Chondrocyte (in vitro differentiated cells): ENCODE measurements at places on chromosomes 16 and 17. TPM values are rescaled to one million over a fixed set of nuclear protein-coding genes. Genes with fewer than 3 reads are reported as not detected.
A peak's percentile ranks its signal among the peaks of the same experiment; 100 is the strongest.

GRCh38 chr17:78643326-78643725 lies 66.1 kb upstream of the DNAH17 start:
- peaks cover 15% of the 10 kb centered on the region for H3K4me1 ChIP-seq
- no peaks in the 10 kb centered on the region for H3K27me3 ChIP-seq
- DNase-seq, result no peak
- no peak overlapping the region for H3K4me3 ChIP-seq

DNA sequence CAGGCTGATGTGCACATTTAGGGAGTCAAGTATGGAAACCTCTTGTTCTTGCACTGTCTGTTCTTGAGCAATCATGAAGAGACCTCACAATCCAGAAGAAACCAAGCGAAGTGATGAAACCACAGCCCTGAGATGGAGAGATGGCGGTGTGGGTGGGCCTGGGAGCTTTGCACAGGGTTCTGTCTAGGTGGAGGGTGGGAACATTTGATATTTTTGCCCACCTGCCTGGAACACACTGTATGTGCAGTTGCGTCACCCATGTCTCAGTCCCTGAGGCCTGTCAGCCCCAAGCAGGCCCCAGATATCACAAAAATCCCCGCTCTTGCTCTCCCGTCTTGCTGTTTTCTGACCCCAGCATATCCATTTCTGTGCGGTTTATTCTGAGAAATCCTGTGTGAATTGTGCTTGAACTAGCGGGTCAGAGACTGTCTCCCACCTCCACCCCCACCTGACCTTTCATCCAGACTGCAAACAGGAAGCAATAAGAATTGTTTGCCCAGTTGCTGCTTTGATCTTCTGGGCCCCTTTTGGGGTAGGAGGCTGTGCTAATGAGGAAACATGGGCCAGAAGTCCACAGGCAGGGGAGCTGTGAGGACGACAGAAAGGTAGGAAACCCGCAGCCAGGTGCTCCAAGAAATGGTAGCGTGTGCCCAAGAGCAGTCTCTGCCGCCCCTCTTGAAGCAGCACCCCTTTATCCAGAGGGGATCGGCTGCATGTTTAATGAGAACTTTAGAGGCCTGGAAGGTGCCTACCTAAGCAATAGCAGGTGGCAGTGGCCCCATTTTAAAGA lies 183.8 kb downstream of the CCDC182 start:
- no peak for DNase-seq
- no peaks in the 10 kb centered on the region for H3K36me3 ChIP-seq
- H3K4me1 ChIP-seq, result peaks cover 21% of the 10 kb centered on the region
- H3K27ac ChIP-seq, result no peak overlapping the region
- no peak overlapping the region for H3K4me3 ChIP-seq

Gene PRDM7
- not detected in 3 replicates for total RNA-seq

DNA sequence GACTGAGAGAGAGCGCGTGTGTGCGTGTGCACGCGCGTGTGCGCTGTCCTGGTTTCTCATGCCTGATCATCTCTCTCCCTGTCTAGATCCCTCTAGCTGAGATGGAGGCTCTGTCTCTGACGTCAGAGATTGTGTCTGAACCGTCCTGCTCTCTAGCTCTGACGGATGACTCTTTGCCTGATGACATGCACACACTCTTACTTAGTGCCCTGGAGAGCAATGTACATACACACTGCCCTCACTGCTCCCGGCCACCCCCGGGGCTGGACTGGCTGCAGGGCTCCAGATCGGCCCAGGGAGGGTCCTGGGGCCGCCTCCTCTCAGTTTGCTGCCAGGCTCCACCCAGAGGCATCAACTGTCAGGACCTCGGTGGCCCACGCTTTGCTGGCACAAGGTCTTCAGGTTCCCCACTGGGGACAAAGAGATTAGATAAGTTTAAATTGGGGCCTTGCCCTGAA lies 13.1 kb upstream of the ABCC3 start:
- peaks cover 5% of the 10 kb centered on the region for H3K27me3 ChIP-seq
- no peaks in the 10 kb centered on the region for H3K36me3 ChIP-seq
- no peak overlapping the region for H3K27ac ChIP-seq
- no peak for DNase-seq
- H3K4me1 ChIP-seq, result peaks cover 11% of the 10 kb centered on the region

Gene ABCC11
- 0.32 to 0.44 TPM in 2 of 3 replicates, not detected in the other for total RNA-seq

- no peak overlapping the region for H3K4me3 ChIP-seq
- peaks cover 14% of the 10 kb centered on the region for H3K4me1 ChIP-seq
- peaks cover 5% of the 10 kb centered on the region for H3K36me3 ChIP-seq
- no peaks in the 10 kb centered on the region for H3K27me3 ChIP-seq
- no peak for DNase-seq
- H3K27ac ChIP-seq, result no peak overlapping the region
Observed at GRCh38 chr16:15521390-15521757, 87.0 kb downstream of the BMERB1 start.

DNA sequence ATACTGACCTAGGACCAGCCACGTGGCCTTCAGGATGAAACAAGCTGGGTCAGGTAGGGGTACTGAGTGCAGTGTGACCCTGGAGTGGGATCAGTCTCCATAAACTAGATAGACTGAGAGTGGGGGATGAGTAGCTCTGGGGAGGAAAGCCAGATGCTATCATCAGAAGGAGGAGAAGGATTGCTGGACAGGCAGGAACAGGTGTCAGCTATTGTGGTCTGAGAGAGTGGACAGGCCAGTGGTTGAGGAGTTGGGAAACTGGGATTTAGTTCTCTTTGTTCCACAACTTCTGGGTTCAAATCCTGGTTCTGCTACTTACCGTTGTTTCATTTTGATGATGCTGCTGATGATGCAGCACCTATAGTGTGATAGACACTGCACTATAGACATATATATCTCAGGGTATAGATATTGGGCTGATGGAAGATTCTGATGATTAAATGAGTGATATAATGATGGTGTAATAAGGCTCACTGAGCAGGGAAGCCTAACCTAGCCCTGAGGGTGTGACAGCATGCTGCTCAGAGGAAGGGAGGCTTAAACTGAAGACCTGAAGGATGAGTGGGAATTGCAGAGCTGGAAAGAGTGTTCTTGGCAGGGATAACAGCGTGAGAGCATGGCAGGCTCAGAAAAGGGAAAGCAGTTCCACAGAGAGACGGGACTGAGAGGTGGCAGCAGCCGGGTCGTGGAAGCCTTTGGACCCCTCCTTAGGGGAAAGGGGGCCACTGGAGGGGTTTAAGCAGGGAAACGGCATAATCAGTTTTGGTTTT lies 66.0 kb downstream of the SNX20 start:
- DNase-seq, result no peak
- H3K4me1 ChIP-seq, result peaks cover 71% of the 10 kb centered on the region
- H3K4me3 ChIP-seq, result no peak overlapping the region
- H3K27ac ChIP-seq, result no peak overlapping the region
- no peaks in the 10 kb centered on the region for H3K27me3 ChIP-seq
- H3K36me3 ChIP-seq, result peaks cover 2% of the 10 kb centered on the region

Gene ACBD4
- 4.7 to 6.8 TPM (median 5.6 TPM) in 3 replicates for total RNA-seq

DNA sequence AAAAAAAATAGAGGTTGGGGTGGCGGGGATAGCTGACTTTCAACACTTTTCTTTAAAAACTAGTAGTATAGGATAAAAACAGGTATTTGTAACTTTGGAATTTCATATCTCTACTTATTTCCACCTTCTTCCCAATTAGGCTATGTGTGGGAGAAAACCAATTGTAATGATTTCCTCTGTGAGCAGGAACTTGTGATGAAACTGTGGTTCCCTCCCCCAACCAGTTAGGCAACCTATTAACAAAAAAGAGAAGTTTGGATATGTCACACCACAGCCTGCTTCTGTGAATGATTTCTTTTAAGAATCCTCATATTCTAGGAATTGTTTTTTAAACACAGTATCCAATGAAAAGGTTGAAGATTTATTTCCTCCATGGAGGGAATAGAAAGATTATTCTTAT lies 1.9 kb downstream of the IGSF6 start:
- H3K4me3 ChIP-seq, result no peak overlapping the region
- peaks cover 4% of the 10 kb centered on the region for H3K36me3 ChIP-seq
- H3K27ac ChIP-seq, result no peak overlapping the region
- H3K27me3 ChIP-seq, result no peaks in the 10 kb centered on the region
- DNase-seq, result no peak

Gene NUBP1
- total RNA-seq, result 17.2 to 20.0 TPM (median 18.5 TPM) in 3 replicates

DNA sequence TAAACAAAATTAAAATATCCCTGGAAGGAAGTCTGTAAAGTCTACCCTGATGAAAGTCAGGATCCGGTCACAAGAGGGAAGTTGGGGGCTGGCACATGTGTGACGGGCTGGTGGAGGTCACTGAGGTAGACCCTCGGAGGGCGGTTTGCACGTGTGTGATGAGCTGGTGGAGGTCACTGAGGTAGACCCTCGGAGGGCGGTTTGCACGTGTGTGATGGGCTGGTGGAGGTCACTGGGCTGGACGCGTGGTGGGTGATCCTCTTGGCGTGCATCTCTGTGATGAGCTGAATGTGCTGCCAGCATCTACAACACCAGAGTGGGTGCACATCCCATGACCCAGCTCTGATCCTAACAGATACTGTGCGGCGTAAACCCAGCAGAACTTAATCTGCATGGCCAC lies 43.7 kb upstream of the METRNL start:
- H3K27me3 ChIP-seq, result no peaks in the 10 kb centered on the region
- H3K27ac ChIP-seq, result no peak overlapping the region
- H3K4me3 ChIP-seq, result no peak overlapping the region
- H3K4me1 ChIP-seq, result no peaks in the 10 kb centered on the region

Gene OR1F1
- total RNA-seq, result 0.37 to 0.38 TPM in 2 of 3 replicates, not detected in the other

- H3K4me1 ChIP-seq, result peaks cover 29% of the 10 kb centered on the region
- H3K27ac ChIP-seq, result peak overlapping the region; percentile 87
- H3K36me3 ChIP-seq, result no peaks in the 10 kb centered on the region
- no peaks in the 10 kb centered on the region for H3K27me3 ChIP-seq
- no peak for DNase-seq
Observed at GRCh38 chr16:11977376-11978041, 975 bp downstream of the SNX29 start.

DNA sequence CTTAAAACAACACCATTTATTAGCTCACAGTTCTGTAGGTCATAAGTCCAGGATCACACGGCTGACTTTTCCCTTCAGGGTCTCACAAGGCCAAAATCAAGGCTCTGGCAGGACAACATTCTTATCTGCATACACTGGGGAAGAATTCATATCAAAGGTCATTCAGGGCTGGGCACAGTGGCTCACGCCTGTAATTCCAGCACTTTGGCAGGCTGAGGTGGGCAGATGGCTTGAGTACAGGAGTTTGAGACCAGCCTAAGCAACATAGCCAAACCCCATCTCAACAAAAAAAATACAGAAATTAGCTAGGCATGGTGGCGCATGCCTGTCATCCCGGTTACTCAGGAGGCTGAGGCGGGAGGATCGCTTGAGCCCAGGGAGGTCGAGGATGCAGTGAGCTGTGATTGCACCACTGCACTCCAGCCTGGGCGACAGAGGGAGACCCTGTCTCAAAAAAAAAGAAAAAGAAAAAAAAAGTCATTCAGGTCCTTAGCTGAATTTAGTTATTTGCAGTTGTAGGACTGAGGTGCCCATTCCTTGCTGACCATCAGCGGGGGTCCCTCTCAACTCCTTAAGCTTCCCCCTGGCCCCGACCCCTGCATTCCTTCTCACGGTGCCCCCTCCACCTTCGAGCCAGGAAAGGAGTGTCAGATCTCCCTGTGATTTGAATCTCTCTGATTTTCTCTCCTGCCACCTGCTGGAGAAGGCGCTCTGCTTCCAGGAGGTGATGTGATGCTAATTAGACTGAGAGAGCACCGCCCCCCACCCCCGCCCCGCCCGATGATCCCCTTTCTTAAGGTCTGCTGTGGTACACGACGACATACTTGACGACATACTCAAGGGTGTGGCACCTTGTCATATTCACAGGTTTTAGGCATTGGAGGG lies 91.8 kb upstream of the CLEC18A start:
- H3K36me3 ChIP-seq, result no peaks in the 10 kb centered on the region
- no peaks in the 10 kb centered on the region for H3K27me3 ChIP-seq
- DNase-seq, result no peak

Gene RFWD3
- total RNA-seq, result 22.3 to 32.2 TPM (median 23.2 TPM) in 3 replicates

DNA sequence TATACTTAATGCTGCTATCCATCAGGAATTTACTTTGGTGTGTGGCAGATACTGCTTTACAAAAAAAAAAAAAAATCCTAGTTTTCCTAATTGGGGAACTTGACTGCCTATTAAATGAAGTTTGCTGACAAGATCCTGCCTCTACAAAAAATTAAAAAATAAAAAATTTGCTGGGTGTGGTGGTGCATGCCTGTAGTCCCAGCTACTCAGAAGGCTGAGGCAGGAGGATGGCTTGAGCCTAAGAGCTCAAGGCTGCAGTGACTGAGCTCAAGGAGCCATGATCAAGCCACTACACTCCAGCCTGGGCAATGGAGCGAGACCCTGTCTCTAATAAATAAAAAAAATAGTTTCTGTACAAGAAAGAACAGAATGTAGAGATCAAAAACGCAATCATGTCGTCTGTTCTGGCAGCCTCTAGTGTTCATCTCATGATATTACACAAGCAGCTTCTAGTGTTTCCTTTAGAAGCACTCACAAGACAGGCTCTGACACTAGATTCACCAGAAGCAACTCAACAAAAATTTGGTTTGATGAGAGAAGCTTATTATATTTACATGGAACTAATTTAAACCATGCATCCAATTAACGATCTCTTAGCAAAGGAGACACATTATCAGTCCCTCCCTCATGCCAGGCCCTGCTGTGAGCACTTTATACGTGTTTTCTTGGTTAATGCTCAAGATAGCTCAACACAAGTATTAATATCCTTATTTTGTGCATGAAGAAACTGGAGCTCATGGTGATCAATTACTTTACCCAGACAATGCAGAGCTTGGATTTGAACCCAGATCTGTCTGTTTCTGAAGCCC lies 6.8 kb upstream of the KRTAP17-1 start:
- peaks cover 6% of the 10 kb centered on the region for H3K4me1 ChIP-seq
- H3K27me3 ChIP-seq, result peaks cover 2% of the 10 kb centered on the region
- peaks cover 3% of the 10 kb centered on the region for H3K36me3 ChIP-seq

DNA sequence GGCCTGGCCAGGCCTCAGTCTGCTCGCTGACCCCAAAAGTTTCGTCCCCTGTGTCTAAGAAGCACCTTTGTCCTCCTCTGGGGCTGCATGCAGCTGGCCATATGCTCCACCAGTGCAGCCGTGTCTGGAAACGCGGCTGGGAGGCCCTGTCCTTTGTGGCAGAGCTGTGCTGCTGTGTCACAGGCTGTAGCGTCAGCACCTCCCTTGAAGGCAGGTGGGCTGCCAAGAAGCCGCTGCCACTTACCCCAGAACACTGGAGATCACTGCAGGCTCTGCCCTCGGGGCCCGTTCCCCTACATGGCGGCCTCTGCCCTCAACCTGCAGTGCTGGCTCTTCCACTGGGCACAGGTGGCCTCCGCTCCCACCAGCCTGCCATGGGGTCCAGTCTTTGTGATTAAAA lies 15.7 kb upstream of the MC1R start:
- H3K27me3 ChIP-seq, result no peaks in the 10 kb centered on the region
- H3K4me1 ChIP-seq, result no peaks in the 10 kb centered on the region
- peak; percentile 81 for DNase-seq
- H3K4me3 ChIP-seq, result no peak overlapping the region

- H3K27ac ChIP-seq, result no peak overlapping the region
- no peak overlapping the region for H3K4me3 ChIP-seq
- H3K36me3 ChIP-seq, result peaks cover 31% of the 10 kb centered on the region
- no peak for DNase-seq
Observed at GRCh38 chr16:16018705-16019104, 69.3 kb downstream of the ABCC1 start.

DNA sequence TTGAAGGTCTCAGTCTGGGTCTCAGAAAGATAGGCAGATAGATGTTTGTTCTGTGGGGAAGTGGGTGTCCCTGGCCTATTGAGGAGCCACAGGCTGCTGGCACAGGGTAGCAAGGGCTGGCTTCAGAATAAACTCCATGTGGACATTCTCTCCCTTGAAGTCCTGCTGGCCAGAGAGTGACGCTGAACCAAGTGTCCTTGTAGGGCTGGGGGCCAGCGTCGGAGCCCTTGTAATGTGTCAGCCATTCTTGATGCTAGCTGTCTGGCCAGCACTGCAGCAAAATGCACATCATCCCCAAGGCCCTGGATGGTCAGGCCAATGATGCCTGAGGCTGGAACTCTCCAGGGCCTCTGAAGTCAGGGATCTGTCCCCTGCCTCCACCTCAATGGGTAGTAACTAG lies 103.3 kb downstream of the CCDC182 start:
- H3K27ac ChIP-seq, result no peak overlapping the region
- H3K4me3 ChIP-seq, result no peak overlapping the region
- no peak for DNase-seq
- no peaks in the 10 kb centered on the region for H3K4me1 ChIP-seq
- H3K27me3 ChIP-seq, result no peaks in the 10 kb centered on the region
